ENCODE measurements at places on chromosomes 6 and 20.

DNA sequence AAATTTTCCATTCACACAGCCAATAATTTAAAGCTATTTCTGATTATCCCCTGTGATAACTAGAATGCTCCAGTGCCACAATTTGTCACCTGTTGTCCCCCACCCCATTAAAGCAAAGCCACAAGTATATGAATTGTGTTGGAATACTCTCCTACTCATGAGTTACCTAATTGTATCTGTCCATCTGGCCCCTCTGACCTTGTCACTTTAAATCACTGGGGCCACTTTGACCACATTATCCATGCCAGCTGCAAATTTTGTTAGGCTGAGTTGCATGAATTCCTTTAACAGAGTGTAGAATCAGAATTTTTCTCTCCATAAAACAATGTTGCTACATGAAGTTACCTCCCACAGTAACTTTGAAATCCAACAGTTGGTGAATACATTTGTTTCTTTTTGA, 204.6 kb downstream of the MEI4 start:
- DNase-seq = no peak

DNA sequence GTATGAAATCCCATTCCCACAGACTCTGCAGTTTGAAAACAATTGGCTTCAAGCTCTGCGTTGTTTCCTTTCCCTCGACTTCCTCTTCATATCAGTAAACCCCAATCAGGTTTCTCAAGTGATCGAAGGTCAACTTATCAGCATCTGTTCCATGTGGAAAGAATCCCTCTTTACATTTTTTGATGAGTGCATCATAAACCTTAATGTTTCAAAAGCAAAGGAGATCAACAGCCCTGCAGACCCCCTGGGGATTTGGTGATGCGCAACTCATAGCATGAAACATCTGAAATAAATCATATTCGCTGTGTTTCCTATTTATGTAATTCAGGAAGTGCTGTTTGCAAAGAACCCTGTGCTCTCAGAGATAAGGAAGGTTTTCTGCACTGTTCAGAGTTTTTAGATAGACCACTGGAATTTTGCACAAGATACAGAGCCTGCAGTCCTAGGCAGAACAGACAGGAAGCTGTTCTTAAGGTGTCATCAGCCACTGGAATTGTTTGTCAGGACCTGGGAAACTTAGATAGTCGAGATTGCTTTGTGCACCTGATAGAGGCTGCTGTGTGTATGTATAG, 216.0 kb downstream of the HIVEP2 start:
- DNase-seq = no peak

GRCh38 chr20:2507875-2508630, 662 bp downstream of the ZNF343 start:
- no peak for DNase-seq

GRCh38 chr20:4043796-4044195, 28.4 kb upstream of the RNF24 start:
- no peak for DNase-seq

GRCh38 chr6:26431258-26432172, 8.8 kb upstream of the BTN3A3 start:
- no peak for DNase-seq

GRCh38 chr20:47993035-47993755, 207.9 kb upstream of the SULF2 start:
- DNase-seq = no peak

DNA sequence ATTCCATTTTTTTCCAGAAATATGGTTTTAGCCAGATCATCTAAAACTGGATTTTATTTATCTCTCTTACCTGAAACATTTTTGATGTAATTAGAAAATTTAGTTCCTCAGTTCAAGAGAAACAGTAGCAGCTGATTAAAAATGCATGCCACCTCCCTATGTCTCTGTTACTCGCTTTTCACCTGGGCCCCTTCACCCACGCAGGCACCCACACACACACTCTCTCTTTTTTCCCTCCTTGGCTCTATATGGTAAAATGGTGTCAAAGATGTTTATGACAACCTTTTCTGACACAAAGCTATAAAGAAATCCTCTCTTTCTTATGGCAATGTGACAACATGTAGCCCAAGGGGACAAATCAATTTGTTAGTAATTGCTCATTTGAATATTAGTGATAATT, 5.8 kb upstream of the SGK1 start:
- DNase-seq = no peak

- DNase-seq = no peak
Measured at GRCh38 chr6:129860908-129861665, at the start of gene TMEM244. Gene TMEM244 (minus strand): TSS chr6:129861315. CDS start chr6:129861188, 127 bp downstream.

DNA sequence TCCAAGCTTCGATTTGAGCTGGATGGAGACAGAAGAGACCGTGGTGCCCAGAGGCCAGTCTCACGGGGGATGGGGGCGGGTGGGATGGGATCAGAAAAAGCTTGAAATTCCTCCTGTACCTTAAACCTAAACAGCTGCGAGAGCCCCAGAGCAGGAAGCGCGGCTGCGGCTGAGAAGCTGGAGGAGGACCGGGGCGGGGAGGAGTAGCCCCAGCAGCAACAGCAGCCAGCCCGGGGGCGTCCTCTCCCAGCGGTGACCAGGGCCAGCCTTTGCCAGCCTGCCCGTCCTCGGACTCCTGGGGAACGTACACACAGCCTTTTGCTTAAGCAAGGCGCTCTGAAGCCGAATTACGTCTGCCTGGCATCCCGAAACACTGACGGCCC, 17.4 kb upstream of the PRDM13 start:
- no peak for DNase-seq

DNA sequence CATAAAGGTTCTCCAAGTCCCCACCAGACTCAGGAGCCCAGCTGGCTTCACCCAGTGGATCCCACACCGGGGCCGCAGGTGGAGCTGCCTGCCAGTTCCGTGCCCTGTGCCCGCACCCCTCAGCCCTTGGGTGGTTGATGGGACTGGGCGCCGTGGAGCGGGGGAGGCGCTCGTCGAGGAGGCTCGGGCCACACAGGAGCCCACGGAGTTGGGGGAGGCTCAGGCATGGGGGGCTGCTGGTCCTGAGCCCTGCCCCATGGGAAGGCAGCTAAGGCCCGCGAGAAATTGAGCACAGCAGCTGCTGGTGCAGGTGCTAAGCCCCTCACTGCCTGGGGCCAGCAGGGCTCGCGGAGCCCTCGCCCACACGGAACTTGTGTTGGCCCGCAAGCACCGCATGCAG, 234.4 kb upstream of the HSF2 start:
- DNase-seq = no peak

DNA sequence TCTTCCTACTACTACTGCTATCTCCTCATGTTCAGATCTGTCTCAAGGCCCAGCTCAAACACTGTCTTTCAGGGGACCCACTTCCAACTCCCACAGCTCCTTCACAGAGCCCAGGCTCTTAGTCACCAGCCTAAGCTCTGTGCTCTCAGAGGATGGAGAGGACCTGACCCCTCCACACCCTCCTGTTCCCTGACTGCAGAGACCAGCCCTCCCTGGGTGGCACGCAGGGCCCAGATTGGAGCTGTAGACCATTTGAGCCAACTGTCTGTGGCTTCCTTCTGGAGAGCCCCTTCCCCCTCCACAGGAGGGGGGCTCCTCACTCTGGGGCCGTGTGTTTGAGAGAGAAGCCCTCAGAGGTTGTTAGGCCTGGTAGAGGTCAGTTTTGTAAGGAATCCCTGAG, 9.8 kb downstream of the SNPH start:
- no peak for DNase-seq

DNA sequence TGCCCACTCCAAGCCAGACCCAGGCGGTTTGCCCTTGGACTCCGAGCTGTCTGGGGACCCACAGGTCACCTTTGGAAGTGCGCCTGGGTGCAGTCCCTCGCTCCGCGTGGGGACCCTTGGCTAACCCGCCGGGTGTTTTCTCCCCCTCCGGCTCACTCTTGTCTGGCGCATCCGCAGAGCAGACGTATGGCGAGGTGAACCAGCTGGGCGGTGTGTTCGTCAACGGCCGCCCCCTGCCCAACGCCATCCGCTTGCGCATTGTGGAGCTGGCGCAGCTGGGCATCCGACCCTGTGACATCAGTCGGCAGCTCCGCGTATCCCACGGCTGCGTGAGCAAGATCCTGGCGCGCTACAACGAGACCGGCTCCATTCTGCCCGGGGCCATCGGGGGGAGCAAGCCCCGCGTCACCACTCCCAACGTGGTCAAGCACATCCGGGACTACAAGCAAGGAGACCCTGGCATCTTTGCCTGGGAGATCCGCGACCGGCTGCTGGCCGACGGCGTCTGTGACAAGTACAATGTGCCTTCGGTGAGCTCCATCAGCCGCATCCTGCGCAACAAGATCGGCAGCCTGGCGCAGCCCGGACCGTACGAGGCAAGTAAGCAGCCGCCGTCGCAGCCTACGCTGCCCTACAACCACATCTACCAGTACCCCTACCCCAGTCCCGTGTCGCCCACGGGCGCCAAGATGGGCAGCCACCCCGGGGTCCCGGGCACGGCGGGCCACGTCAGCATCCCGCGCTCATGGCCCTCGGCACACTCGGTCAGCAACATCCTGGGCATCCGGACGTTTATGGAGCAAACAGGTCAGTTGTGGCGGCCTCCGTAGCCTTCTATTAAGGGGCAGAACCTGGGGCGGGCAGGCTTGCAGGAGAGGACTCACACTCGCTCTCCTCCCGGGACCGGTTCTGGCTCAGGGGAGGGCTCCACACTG, 1.1 kb downstream of the PAX1 start:
- no peak for DNase-seq

- no peak for DNase-seq
Measured at GRCh38 chr6:140480852-140481251, 1106.4 kb upstream of the CITED2 start.

- no peak for DNase-seq
Measured at GRCh38 chr6:21159465-21159864, 434.1 kb upstream of the SOX4 start.

- DNase-seq = peak; percentile 91
Measured at GRCh38 chr6:89081423-89082322, 1.1 kb downstream of the PNRC1 start.

Data from NCI-H1048 (cell line).